GM13977 (cell line): ENCODE measurements at places on chromosomes 4 and X.

- DNase-seq: no peak
Observed at GRCh38 chr4:87304745-87305432, 17.8 kb downstream of the HSD17B13 start.

GRCh38 chr4:2936773-2937145 lies 26.4 kb downstream of the NOP14 start:
- peak; percentile 73 for DNase-seq

GRCh38 chrX:153668423-153669173 lies 5.0 kb downstream of the PNCK start:
- DNase-seq: peak; percentile 31

GRCh38 chr4:109395694-109396093 lies 37.9 kb upstream of the SEC24B start:
- no peak for DNase-seq

DNA sequence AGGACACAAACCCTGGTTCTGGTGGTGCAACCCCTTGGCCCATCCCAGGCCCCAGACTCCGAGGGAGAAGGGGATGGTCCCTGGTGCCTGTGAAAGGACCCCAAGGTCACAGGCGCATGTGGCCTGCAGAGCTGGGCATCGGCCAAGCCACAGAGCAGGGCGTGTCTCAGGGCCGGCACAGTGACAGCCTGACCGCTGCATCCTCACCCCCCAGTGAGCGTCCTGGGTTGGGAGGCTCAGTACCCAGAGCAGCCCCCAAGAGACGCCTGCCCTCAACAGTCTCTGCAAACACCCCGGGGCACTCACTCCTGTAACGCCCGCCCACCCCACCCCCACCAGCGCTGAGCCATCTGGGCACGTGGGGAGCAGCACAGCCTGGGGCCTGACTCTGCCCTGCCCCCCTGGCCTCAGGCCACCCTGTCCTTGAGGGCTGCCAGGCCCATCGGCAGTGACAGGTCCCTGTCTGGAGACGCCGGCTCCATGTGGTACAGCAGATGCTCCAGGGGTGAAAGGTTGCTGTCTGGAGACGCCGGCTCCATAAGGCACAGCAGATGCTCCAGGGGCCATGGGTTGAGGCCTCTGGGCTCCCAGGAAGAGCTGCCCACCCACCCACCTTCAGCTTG lies 24.5 kb upstream of the CPLX1 start:
- DNase-seq: no peak

DNA sequence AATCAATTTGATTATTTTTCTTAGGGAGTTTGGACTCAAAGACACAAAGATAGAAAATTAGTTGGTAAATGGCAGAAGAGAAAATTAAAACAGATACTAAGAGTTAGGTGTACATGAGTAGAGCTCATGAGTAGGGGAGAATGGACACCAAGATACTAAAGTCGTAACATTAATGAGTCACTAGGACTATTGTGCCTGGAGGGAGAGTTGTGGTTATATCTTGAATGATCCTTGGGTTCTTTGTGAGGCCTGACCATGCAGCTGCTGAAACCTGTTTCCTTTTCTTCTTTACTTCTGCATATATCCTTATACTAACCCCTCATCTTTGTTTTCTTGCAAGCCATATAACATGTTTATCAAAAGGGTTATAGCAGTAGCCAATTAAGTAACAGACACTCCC lies 532.8 kb downstream of the RPA4 start:
- DNase-seq: no peak

DNA sequence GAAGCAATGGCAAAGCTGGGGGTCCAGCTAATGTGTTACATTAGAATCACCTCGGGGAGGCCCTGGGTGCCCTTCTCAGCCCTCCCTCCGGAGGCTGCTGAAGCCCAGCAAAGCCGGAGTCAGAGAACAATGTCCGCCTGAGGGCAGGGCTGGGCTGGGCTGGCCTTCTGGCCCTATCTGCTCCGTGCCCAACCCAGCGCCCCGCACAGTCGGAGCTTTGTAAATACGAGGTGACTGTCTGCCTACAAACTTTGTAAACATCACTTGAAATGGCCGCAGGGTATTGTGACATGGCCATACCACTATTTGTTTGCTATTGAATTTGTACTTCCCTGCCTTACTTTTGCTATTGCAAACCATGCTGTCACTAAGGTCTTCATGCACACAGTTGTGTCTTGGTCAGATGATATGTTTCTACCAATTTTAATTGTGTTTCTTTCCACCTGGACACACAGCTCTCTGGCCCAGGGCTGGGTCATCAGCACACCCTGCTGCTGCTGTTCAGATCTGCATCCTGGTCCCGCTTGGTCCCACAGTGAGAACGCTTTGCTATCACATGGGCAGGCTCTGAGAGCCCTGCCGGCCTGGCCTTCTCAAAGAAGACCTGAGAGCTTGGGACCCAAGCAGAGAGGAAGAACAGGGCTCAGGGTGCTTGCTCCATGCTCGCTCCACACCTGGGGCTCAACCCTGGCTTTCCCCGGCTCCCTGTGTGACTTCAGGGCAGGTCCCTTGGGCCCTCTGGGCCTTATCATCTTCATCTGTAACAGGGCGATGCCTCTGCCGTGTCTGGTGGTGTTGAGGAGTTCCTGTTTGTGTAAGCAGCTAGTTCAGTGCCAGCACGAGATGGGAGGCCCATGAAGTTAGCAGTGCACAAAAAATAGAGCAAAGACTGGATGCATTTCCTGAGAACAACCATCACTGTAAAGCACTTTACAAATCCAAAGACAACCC lies 2.3 kb downstream of the S100P start:
- DNase-seq: no peak

- no peak for DNase-seq
Observed at GRCh38 chr4:127165971-127166370, 466.8 kb upstream of the INTU start.

- DNase-seq: no peak
Observed at GRCh38 chrX:8820910-8821527, 19.8 kb upstream of the FAM9A start.

DNA sequence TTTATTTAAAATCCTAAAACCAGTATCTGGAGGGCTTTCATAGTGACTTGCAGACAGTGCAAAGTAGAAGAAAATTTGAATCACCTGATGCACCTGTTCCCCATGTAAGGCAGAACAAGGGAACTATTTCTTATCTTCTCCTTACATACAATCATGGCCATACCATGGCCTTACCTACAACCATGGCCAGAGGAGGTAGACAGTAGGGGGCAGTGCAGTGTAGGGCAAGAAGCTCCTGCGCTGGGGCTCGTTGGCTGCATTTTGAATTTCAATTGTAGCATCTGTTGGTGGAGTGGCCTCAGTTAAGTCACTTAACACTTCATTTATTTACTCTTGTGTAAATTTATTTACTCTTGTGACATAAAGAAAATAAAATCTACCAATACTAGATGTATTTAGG lies 33.0 kb downstream of the GALNTL6 start:
- peak; percentile 30 for DNase-seq

DNA sequence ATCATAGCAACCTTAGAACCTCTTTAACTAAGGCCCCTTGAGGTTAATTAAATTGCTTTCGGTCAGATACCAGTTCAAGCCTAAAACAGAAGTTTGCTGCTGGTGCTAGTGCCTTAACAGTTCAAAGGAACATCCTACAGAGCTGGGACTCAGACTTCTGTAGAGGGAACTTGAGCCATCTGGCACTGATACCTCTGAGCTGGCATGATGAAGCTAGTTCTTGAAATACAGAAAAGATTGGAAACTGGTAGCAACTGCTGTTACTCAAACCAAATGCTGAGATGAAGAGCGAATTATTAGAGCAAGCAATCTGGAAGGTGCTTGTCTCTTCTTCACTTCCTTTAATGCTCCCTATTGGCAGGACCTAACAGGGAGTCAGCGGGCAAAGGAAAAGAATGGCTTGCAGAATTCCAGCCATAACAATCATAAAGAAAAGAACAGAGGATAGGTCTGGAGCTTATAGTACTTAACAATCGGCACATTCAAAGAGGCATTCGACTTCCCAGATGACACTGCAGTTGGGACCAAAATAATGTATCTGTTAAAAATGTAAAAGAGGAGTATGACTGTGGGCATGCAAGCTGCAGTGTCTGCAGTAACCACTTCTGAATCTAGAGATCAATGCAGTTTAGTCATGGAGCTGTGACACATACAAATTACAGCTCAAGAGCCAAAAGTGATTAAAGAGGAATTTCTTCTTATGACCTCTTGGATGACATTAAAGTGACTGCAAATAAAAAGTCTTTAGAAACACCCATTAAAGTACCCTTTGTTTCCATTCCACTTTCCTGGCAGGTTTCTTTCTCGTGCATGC lies 298.9 kb downstream of the PDGFC start:
- no peak for DNase-seq

DNA sequence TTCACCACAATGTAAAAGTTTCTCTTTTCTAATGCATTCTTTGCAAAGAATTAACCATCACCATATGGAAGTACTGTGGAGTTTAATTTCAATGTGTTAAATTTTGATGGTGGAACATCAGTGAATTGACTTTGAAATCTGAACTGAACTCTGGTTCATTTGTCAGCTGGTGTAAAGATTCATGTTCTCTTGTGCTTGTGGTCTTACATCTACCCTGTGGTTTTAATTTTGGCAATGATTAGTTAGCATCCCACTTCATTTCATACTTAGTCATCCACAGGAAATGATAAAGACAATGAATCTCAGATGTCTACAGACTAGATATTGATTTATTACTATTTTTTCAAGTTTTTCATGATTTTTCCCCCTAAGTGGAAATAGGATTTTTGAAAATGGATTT lies 77.8 kb downstream of the GRID2 start:
- DNase-seq: no peak

DNA sequence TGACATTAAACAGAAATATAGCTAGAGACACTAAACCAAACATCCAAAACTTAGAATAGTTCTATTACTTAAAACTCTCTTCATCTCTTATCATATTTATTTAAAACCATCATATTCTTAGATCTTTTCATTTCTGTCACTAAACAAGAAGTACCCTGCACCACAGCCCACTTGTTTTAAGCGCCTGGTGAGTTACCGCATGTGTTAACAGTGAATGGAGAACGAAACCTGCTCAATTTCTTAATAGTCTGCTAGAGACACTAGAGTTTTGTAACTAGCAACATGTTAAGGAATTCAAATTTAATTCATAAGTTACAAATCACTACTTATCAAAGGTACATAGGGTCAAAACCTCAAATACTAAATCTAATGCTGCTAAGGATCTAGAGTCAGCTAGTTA lies 111.5 kb downstream of the FBXW7 start:
- DNase-seq: no peak

GRCh38 chrX:37912304-37912703 lies 64.9 kb upstream of the DYNLT3 start:
- no peak for DNase-seq

- DNase-seq: no peak
Observed at GRCh38 chr4:176753049-176753448, 39.7 kb downstream of the VEGFC start.

GRCh38 chr4:41160856-41161255 lies 53.5 kb downstream of the APBB2 start:
- no peak for DNase-seq

- no peak for DNase-seq
Observed at GRCh38 chrX:9267415-9267814, 197.4 kb upstream of the TBL1X start.

DNA sequence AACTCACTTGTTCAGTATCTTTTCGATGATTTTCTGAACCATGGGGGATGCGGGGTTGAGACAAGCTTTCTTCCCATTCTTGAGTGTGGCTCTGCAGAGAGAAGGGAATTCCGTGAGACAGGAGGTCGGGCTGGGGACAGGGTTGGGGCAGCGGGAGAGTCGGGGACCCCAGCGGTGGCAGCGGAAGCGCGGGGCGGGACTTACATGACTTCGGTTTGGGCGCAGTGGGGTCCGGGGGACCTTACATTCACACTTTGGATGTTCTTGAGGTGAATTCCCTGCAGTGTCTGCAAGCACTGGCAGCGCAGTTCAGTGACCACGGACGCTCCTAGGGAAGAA lies 434 bp downstream of the CXCL3 start:
- DNase-seq: no peak

DNA sequence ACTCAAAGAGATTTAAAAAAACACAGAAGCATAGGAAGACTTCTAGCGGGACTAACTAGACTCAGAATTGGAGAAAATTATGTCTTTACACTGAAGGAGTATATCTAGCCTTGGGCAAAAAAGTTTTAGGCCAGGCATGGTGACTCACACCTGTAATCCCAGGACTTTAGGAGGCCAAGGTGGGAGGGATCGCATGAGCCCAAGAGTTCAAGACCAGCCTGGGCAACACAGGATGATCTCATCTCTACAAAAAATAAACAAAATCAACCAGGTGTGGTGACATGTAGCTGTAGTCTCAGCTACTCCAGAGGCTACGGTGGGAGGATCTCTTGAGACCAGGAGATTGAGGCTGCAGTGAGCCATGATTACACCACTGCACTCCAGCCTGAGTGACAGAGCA lies 99.5 kb downstream of the NEUROG2 start:
- no peak for DNase-seq

DNA sequence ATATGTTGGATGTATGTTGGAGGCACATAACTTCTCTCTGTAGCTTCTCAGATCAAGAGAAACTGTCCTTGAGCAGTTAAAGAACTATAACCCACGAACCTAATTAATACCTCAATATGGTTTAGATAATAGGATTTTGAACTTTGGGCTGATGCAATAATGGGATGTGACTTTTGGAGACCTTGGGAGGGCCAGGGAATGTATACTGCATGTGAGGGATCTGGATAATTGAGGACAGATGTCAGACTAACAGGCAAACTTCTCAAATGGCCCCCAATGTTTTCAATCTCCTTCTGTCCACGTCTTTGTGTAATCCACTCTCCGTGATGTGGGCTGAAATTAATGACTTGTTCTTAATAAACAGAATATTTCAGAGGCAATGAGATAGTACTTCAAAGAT lies 202.2 kb upstream of the FAT4 start:
- DNase-seq: no peak

DNA sequence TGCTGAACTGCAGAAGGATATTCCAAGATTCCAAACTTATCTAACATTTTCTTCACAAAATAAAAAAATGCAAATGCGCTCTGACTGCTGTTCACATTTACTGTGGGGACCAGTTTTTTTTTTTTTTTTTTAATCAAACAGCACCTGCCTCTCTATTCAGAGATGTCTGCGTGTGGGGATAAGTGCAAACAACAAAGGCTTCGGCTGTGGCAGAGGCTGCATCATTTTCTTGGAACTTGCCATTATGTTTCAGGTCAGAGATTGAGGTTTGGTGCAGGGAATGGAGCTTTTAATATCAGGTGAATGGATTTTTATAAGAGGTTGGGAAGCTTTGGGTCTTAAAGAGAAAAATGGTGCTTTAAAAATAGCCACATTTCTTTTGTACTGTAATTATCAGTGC lies 78.2 kb upstream of the TET2 start:
- no peak for DNase-seq

- no peak for DNase-seq
Observed at GRCh38 chr4:101938836-101939235, 148.3 kb downstream of the BANK1 start.

- DNase-seq: no peak
Observed at GRCh38 chr4:154018659-154019058, 229.8 kb upstream of the SFRP2 start.

DNA sequence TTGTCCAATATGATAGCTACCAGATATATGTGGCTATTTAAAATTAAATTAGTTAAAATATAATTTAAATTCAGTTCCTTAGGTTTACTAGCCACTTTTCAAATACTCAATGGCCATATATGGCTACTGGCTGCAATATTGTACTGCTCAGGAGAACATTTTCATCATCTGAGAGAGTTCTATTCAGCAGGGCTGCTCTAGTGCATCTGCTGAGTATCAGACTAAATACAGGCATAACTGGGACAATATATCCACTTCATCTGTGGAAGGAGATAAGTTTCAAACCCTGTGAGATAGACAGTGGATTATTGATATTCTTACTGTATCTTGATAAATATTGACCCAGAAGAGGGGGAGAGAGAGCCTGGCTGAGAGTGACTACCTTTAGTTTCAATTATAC lies 240.1 kb upstream of the ANKRD50 start:
- no peak for DNase-seq

- DNase-seq: no peak
Observed at GRCh38 chr4:110108960-110109359, 89.5 kb downstream of the ELOVL6 start.
